ENCODE measurements at places on chromosomes 12 and 14. TPM values are rescaled to one million over a fixed set of nuclear protein-coding genes. Genes with fewer than 3 reads are reported as not detected.

The CDCA3 gene
- total RNA-seq = 75.3 TPM

GRCh38 chr12:96862326-96862725 lies 44.7 kb upstream of the NEDD1 start:
- DNase-seq = no peak

- DNase-seq = peak; percentile 10
These were observed 65.8 kb downstream of the RIC8B start for GRCh38 chr12:106840243-106840642.

The TPPP2 gene
- not detected for total RNA-seq

The CLEC1B gene
- total RNA-seq = not detected

The CFAP251 gene
- total RNA-seq = 5.2 TPM

The CD163L1 gene
- 47.1 TPM for total RNA-seq

The SLCO1B1 gene
- total RNA-seq = not detected

The SLC17A8 gene
- not detected for total RNA-seq

DNA sequence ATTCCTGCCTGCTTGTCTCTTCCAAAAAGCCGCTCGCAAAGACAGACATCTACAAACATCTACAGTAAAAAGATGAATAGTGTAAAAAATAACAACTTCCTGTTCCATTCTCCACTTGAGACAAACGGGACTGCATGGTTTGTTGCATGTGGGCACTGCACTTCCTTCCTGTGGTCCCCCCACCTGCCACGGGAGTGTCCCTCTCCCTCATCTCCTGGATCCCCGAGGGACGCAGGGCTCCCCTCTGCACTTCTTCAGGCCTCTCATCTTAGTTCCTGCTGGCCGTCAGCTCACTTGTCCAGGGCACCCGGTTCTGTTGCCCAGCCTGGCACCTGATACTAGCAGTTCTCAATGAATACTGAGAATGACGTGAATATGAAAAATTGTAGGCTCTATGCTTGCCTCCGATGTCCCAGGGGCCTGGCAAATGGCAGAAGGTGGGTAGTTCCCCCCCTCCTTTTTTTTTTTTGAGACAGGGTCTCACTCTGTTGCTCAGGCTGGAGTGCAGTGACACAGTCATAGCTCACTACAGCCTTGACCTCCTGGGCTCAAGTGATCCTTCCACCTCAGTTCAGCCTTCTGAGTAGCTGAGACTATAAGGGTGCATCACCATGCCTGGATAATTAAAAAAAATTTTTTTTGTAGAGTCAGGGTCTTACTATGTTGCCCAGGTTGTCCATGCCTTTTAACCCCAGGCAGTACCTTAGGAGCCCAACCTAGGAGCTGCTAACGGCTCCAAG lies 3.5 kb upstream of the KLC1 start:
- DNase-seq = no peak

GRCh38 chr12:25615119-25615518 lies 62.0 kb upstream of the LMNTD1 start:
- DNase-seq = peak; percentile 94
